Left kidney (tissue), 8 donors: ENCODE measurements at places on chromosomes 2 and 18. TPM values are rescaled to one million over a fixed set of nuclear protein-coding genes. Genes with fewer than 3 reads are reported as not detected.

RAB6C gene
- 0.75 TPM for polyA plus RNA-seq

- peak; percentile 37 for DNase-seq
Observed at GRCh38 chr2:74548900-74549826, 4.6 kb downstream of the LOXL3 start.

- DNase-seq = no peak
Observed at GRCh38 chr2:71637168-71637567, 183.8 kb downstream of the DYSF start.

DNA sequence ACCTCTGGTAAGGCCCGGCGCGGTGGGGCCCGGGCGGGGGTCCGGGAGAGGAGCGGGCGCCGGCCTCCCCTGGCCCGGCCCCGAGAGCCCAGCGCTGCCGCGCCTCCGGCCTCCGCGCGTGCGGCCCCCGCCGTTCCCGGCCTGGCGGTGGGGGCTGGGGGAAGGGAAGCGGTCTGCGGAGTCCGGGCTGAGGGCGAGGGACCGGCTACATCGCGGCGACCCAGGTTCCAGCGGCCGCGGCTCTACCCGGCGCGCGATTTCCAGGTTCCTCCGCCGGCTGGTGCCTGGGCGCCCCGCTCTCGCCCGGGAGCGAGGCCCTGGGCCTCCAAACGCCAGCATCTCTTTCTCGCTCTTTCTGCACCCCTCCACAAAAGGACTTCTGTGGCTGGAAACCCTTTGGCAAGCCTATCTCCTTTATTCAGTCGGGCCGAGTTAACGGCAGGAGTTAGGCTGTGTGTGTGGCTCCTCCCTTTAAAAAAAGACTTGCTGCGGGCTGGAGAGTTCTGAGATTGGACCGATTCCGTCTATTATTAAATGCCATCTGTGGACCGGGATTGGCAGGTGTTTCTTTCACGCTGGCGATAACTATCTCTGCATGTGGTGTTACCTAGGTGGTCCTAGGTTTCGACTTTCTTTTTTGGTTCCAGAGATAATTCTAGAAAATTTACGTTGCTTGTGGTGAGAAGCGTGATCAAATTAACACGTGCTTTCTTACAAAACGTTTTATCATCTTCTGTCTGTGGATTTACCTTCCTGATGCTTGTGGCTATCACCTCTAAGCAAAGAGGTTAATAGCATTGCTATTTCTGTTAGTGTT lies 592 bp downstream of the ME2 start:
- DNase-seq = peak; percentile 36

LRRTM4 gene
- polyA plus RNA-seq = 1.4 TPM

DNA sequence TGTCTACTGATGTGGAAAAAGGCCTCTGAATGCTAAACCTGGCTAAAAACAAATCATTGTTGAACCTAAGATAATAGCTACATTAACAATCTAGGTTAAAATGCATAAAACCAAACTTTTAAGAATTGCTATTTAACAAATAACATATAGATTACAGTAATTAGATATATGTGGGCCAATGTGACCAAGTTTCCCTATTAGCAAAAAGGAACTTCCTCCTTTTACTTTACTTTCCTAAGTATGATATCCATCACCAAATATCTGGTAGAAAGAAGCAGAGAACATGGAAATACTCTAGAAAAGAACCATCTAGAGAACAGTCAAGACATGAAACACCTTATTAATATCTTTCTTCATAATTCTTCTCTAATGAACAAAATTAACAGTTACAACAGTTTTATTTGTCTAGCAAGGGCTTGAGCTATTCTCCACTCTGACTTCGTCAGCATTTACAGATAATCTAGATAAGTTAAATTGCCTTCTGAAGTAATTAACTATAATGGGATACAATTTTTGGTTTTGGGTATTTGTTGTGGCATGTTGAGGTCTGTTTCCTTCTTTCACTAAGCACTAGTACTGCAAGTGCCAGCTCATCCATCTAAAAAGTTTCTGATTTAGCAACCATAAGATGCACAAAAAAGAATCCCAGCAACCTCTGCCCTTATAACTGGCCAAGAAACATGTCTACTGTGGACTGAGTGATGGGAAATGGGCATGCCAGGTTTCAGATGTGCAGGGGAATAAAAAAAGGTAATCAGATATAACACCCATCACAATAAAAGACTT lies 53.3 kb downstream of the MEMO1 start:
- no peak for DNase-seq

DNA sequence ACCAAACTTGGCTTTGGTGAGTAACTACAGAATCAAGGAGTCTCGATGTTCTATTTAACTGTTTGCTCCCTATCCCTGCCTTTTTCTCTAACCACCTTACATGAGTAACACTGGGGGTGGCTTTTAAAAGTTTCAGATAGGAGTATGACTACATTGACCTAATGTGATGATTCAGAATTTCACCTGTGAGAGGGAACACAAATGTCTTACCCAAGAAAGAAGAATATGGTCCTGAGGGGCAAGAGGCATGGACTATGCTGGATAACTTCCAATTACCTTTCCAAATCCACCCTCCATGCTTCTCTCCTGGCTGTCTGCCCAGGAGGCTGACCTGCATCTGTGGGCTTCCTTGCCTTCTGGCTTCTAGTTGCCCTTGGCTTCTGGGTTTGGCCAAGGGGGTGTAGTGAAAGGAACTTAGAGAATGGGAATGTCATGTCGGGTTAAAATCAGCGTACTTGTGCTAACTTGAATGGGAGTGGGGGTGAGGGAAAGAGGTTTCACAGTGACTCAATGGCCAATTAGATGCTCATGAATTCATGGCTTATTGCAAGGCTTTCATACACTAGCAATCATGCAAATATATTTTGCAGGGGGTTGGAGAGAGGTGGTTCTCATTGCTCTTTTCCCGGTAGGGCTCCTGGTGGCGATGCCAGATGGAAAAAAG lies 5.3 kb upstream of the IL36G start:
- no peak for DNase-seq

SERPINB4 gene
- not detected for polyA plus RNA-seq

- DNase-seq = no peak
Observed at GRCh38 chr2:150431561-150432311, 55.7 kb downstream of the RND3 start.

GRCh38 chr2:204344119-204344518 lies 201.2 kb upstream of the PARD3B start:
- no peak for DNase-seq

- DNase-seq = no peak
Observed at GRCh38 chr2:240214790-240215675, 74.6 kb upstream of the OTOS start.

VSNL1 gene
- 4.4 TPM for polyA plus RNA-seq

CD8A gene
- polyA plus RNA-seq = 0.25 TPM

GRCh38 chr2:205701509-205701908 lies 19.2 kb downstream of the NRP2 start:
- no peak for DNase-seq

CTNNA2 gene
- polyA plus RNA-seq = 3.9 TPM

DNA sequence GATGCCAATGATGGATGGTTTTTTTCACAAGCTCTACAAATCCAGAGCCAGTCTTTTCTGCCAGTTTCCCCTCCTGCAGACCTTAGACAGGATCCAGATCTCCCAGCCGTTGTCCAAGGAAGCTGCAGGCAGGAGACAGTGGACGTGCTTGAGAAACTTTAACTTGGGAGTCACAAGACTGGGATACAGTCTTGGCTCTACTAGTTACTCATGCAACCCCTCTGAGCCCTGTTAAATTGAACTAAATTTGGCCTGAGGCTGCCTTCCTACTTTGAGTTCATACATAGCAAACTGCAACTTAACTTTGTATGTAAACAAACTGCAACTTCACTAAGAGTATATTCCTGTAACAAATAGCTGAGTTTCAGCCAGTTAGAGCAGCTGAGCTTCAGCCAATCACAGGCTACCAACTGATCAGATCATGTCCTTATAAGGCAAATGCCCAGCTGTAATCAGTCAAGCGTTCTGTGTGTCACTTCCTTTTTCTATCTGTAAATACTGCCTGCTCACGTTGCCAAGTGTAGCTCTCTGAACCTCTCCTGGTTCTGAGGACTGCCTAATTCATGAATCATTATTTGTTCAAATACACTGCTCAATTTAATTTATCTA lies 140.9 kb downstream of the CAPN13 start:
- no peak for DNase-seq

FAM228A gene
- 1.3 TPM for polyA plus RNA-seq

DNA sequence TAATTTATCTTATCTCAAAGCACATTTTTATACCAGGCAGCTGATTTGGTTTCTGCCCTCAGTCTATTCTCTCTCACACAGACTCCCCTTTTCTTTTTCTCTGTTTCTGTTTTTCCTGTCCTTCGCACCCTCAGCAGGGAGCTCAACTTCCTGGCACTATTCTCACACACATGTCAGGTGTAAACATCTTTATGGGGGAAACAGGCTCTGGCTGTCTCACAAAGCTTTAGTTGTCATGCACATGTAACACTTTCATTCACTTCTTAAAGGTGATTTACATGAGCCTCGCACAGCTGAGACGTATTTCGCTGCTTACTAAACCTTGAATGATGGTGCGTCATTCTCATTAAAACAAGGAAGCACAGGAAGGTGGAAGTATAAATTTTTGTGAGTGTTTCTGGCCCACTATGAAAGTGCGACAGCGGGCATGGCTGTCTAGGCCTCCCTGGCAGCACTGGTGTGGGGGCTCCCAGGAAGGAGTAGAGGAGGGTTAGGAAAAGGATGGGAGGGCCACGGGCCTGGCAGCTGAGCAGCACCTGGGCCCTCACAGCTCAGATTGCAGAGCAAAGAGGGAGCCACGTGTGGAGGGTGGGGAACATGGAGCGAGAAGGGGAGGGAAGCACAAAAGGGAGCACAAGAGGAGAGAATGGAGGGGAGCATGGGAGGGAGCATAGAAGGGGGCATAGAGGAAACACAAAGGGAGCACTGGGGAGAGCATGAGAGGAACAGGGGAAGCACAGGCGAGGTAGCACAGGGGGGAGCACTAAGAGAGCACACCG lies 46.2 kb upstream of the SNTG2 start:
- DNase-seq = no peak

- no peak for DNase-seq
Observed at GRCh38 chr18:47287911-47288585, 36.6 kb upstream of the SKOR2 start.

DNA sequence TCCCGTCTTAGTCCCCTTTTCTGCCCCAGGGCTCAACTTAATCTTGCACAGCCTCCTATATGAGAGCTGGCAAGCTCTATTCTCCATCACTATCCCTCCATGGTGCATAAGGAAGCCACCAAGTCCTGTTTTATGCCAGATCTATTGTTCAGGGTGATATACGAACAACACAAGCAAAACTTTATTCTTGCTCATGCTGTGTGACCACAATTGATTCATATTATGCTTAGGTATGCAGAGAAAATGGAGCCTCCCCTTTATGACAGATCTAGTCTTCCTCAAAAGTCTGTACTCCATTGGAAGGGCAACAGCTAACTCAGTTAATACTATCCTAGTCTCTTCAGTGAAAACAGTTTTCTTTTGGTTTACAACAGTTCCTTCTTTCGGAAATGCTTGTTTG lies 94.0 kb upstream of the STON1 start:
- no peak for DNase-seq

DNA sequence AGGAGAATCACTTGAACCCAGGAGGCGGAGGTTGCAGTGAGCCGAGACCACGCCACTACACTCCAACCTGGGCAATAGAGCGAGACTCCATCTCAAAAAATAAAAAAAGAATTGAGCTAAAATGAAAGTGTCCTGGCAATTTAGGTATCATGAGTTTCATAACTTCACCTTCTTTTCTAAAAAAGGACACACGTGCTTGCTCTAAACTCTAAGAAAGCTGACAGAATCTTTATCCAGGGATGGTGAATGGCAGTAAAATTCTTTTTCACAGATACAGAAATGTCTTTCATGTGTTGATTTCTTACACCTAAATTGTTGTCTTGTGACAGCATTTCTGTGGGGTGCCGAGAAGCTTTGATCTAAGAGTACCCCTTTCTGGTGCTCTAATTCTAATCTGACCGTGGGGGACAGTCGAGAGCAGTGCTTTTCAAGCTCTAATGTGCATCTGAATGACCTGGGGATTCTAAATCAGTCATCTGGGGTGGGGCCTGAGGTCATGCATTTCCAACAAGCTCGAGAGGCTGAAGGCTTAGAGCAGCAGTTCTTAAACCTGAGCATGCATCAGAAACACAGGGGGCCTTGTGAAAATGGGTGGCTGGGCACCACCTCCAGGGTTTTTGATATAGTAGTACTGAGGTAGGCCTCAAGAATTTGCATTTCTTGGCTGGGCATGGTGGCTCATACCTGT lies 42.1 kb upstream of the REL start:
- DNase-seq = no peak

- no peak for DNase-seq
Observed at GRCh38 chr18:54742120-54742519, 86.2 kb upstream of the RAB27B start.

DNA sequence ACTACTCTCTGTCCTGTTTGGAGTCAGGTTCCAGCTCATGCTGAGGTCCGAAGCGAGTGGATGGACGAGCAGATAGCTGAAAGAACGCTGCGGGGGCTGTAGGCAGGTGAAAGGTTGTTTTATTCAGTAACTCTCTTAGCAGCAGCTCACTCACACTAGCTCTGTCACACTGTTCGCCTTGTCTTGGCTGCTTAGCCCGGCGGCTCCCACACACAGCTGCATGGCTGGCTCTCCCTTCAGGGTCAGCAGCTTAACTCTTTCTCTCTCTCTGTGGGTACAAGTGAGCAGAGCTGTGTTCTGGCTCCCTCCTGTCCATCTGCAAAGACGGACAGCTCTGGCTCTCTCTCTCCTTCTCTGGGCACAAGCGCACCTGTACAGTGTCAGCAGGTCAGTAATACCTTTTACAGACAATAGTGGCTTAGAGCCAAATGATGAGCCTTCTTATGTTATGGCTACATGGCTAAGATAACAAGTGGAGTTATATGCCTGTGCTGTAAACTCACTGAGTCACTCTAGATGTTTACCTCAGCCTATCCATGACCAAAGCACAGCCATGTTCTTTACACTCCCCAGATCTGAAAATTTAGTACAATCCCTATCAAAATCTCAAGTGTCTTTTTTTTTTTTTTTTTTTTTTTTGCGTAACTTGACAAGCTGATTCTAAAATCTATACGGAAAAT lies 149.3 kb downstream of the GALNT1 start:
- peak; percentile 81 for DNase-seq

GRCh38 chr2:30078521-30078920 lies 68.3 kb upstream of the YPEL5 start:
- no peak for DNase-seq
